Cerebellar nuclear complex (tissue), 1 donor: ENCODE measurements at places on chromosomes 13 and 19.

DNA sequence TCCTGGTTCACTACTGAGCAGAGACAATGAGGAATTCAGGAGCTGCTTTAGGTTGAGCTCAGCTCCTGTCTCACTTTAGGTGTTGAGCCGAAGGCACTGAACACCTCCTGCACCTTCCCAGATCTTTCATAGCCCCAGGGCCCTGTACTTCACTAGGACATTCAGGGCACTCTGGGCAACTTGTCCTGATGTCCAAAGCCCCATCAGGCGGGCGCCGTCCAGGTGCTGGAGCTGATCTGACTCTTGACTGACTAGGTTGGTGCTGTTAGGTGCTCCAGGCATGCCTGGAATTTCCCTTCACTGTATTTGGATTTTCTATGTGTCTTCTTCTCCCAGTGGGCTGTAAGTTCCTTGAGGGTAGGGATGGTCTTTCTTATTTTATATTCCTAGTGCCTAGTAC lies 48.4 kb upstream of the CNMD start:
- no peak for DNase-seq

- DNase-seq: no peak
Measured at GRCh38 chr13:73835138-73835721, 299.0 kb downstream of the KLF12 start.

DNA sequence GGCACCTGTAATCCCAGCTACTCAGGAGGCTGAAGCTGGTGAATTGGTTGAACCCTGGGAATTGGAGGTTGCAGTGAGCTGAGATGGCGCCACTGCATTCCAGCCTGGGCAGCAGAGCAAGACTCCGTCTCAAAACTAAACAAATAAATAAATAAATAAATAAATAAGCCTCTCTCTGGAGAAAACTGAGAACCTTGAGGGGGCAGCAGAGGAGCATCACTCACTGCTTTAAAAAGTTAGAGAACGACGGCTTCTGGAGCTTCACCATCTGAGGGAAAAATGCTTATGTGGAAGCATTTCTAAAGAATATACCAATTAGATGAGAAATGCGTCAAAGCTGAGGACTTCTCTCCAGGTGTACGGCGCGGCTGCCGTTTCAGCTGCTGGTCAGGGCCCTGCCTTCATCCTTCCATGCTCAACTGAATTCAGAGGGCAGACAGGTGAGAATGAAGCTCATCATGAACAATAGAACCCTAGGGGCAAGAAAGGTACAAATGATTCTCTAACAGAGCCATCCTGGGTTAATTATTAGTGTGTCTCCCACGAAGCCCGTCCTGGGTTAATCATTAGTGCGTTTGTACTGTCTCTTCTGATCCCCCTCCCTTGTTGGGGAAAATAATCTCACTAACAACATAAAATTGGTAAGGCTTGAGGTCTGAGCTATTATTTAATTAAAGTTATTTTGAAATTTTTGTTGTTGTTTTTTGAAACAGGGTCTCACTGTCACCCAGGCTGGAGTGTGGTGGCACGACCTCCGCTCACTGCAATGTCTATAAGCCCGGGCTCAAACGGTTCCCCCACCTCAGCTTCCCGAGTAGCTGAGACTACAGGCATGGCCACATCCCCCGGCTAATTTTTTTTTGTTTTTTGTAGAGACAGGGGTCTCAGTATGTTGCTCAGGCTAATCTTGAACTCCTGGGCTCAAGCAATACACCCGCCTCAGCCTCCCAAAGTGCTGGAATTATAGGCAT lies 80.1 kb downstream of the IPO5 start:
- no peak for DNase-seq

DNA sequence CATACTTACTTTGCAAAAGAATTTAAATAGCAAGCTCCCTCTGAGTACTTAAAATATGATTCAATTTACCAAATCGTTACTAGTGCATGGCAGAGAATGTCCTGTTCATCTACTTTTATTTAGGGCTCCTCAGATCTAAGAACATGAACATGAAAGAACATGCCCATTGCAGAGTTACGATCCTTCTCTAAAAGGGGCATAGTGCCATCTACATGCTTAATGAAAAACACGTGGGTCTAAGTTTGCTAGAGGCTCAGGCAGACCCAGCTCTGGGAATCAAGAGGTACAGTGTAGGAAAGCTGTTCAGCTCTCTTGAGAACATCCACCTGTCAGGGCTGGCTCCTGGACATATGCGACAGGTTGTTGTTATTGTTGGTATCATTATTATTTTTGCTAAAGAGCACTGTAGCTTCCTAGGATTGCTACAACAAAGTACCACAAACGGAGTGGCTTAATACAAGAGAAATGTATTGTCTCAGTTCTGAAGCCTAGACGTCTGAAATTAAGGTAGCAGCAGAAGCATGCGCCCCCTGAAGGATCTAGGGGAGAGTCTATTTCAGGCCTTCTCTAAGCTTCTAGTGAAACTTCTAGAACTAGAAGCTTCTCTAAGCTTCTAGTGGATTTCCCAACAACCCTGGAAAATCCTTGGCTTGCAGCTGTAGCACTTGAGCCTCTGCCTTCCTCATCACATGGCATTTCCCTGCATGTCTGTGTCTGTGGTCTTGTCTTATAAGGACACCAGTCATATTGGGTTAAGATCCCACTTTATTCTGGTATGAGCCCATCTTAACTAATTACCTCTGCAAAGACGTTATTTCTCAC lies 133.9 kb downstream of the DCT start:
- DNase-seq: no peak

- DNase-seq: no peak
Measured at GRCh38 chr19:18878858-18879578, 16.9 kb downstream of the CERS1 start.

- DNase-seq: no peak
Measured at GRCh38 chr13:67367399-67367798, 137.3 kb upstream of the PCDH9 start.

DNA sequence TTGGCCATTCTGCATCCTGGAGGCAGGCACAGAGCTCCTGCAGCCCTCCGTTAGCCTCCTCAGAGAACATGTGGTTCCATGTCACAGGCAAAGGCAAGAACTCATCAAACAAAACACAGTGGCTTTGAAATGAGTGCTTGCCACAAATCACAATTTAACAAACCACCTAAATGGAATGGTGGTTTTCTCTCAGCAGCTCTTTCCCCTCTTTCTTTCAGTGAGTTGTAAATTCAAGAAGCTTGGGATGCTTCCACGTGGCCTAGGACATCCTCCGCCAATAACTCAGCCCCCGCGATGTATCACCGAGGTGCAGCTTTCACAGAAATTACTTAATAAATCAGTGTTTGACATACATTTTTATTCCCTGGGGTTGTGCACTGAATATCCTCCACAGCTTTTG lies 65.4 kb upstream of the RFC3 start:
- DNase-seq: no peak

GRCh38 chr19:1632462-1633268 lies 19.8 kb downstream of the TCF3 start:
- DNase-seq: no peak

GRCh38 chr19:38891771-38892170 lies 7.6 kb downstream of the SIRT2 start:
- DNase-seq: no peak

DNA sequence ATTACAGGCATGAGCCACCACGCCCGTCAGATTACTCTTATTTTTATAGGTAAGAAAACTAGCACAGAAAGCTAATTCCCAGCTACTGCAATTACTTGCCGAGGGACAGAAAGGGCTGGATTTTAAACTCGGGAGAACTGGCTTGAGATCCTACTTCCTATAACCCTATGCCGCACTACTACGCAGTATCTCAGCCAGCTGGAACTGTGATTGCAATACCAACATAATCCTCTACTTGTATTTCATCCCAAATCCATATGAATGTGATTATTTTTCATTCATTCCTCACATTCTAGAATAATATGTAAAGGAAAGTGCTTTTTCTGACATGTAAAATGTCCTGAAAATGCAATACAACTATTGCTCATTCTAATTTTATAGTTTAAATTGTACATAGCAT lies 773.8 kb upstream of the GPC6 start:
- no peak for DNase-seq

DNA sequence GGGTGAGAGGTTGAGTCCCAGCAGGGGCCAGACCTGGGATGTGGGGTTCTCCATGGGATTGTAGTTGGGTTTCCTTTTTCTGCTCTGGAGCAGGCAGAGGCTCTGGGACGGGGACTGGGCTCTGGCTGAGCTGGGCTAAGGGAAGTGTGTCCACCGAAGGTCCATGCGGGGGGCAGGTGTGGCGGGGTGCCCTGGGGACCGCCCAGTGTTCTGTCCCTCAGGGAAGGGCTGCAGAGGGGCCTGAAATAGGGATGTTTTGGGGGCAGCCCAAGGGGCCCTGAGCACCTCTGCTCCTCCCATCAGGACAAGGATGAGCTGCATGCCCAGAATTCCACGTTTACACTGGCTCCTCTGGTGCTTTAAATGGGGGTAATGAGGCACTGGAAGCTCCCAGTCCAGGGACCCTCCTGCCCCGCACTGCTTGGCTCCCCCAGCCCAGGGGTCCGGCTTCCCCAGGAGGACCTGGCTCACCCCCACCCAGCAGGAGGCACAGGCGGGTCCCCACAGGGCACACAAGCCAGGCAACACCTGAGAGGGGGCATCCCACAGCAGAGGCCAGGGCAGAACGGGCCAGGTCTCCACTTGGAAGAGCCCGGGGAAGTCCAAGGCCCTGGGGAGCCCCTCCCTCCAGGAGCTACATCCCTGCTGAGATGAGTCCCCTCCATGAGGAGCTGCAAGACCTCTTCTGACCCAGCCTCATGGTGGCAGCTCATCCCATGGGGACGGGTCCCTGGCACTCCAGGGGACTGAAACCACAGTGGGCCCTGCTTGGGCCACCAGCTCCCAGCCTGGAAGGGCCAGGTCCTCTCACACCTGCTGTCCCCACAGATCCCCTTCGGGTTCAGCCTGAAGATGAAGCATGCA lies 14.7 kb upstream of the ZNF14 start:
- DNase-seq: no peak

DNA sequence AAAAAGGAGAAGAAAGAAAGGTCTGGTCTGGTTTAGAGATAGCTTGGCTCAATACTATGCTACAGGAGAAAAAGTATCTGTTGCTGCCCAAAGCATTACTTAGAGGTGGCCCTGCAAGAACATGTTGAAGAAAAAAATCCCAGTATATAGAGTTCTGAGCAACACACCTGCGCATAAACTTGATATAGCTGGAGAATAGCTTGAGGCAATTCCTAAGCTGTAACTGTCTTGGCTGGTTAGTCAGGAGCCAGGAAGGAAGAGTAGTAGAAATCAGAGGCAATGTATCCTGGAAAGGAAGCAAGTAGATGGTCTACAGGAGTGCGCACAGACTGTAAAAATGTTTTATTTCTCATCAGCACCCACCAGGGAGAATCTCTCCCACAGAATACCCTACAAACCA lies 209.7 kb downstream of the SLITRK1 start:
- no peak for DNase-seq

DNA sequence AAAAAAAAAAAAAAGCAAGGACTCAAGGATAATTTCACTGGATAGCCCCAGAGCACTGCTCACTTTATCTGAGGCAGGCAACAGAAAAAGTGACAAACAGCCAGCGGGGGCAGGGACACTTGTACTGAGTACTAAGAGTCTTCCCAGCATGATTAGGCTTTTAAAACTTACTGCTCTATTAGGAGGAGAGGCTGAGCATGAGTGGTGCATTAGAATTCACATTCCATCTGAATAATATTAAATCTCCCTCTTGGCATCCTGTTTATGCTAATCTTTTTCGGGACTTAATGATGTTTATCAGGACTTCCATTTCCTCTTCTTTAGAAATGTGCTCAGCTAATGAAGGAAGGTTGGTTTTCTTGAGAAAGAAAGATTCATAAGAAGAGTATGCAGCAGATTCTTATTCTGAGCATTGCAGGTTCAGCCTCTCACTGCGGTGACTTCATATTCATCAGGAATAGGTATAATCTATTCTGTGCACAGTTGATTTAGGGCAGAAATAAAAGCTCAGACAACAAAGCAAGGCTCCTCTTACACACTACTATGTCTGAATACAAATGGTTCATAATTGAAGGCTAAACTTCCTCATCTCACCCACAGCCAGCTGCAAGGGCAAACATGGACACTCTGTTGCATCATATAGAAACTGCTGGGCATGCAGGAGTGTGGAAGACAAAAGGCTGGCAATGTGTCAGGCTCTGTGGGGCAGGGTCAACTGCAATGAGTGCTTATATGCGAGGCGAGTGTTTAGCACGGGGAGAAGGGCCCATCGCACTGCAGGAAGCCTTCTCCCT lies 107.0 kb downstream of the KL start:
- no peak for DNase-seq

DNA sequence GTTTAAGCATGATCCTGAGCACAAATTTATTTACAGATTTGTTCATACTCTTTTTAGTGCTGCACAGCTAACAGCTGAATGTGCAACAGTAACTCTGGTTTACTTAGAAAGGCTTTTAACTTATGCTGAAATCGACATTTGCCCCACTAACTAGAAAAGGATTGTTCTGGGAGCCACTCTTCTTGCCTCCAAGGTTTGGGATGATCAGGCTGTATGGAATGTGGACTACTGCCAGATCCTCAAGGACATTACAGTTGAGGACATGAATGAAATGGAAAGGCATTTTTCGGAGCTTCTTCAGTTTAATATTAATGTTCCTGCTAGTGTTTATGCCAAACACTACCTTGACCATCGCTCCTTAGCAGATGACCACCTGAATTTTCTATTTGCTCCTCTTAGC lies 16.0 kb downstream of the ZNF100 start:
- DNase-seq: no peak

- DNase-seq: no peak
Measured at GRCh38 chr13:30847650-30848307, 58.3 kb upstream of the MEDAG start.

DNA sequence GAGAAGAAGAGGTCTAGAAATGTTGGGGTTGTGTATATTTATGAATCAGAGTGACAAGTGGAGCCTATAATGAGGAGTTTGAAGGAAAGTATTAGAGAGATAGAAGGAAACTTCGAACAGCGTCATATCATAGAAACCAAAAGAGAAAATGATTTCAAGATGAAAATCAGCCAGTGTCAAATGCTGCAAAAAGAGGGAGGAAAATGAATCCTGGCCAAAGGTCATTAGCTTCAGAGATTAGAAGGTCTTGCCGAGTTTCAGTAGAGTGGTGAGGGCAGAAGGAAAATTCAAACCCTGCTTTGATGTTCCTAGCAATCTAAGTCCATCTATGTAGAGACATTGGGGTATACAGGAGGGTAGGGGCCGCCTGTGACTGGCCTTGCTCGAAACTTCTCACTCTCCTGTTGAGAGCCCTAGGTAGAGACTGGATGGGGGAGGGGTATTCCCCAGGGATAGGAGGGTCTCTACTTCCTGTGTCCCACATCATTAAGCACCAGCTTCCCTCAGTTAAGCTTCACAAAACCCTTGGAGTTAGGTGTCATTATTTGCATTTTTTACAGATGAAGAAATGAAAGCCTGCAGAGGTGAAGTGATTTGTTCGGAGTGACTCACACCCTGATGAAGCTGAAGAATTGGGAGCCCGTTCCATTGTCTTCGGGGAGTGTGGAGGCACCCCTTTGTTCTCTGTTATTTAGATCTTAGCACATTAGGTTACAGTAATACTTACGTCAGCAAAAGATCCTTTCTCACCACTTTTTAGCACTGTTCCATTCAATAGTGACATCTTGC lies 62.8 kb downstream of the FGF9 start:
- no peak for DNase-seq

DNA sequence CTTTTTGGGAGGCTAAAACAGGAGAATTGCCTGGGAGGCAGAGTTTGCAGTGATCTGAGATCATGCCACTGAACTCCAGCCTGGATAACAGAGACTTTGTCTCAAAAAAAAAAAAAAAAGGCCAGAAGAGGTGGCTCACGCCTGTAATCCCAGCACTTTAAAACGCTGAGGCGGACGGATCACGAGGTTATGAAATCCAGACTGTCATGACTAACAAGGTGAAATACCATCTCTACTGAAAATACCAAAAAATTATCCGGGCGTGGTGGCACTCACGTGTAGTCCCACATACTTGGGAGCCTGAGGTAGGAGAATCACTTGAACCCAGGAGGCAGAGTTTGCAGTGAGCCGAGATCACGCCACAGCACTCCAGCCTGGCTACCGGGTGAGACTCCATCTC lies 39.9 kb downstream of the ZNF611 start:
- no peak for DNase-seq
